Occipital lobe (tissue), 3 donors: ENCODE measurements at places on chromosomes 7 and 10. TPM values are rescaled to one million over a fixed set of nuclear protein-coding genes. Genes with fewer than 3 reads are reported as not detected.

Gene CLEC5A
- not detected for total RNA-seq

Gene TUBB8
- not detected for total RNA-seq

Gene PDSS1
- 22.3 TPM for total RNA-seq

Gene EN2
- not detected for total RNA-seq

Gene C10orf105
- under 0.01 TPM for total RNA-seq

Gene GTF2I
- 229 TPM for total RNA-seq

Gene EEPD1
- total RNA-seq: 27.8 TPM

Gene MBL2
- not detected for total RNA-seq

Gene CUZD1
- total RNA-seq: 0.31 TPM

Gene SMURF1
- total RNA-seq: 24.6 TPM

Gene SYNPO2L
- not detected for total RNA-seq

Gene HECW1
- 54.7 TPM for total RNA-seq

Gene OR2A5
- total RNA-seq: not detected

Gene CDNF
- total RNA-seq: 1.4 TPM

Gene SLC16A9
- total RNA-seq: 11.4 TPM

Gene NAT16
- 1.2 TPM for total RNA-seq

Gene ASAH2
- 1.7 TPM for total RNA-seq

Gene CALML5
- total RNA-seq: not detected

Gene FAM24B
- total RNA-seq: 3.9 TPM

Gene SEMA4G
- 8.0 TPM for total RNA-seq

Gene KCNIP2
- total RNA-seq: 6.9 TPM

Gene TBXAS1
- total RNA-seq: 3.4 TPM

Gene MRPS24
- 21.8 TPM for total RNA-seq

Gene PTPRZ1
- 250 TPM for total RNA-seq

Gene DEPP1
- total RNA-seq: 3.1 TPM

Gene CLCN1
- under 0.01 TPM for total RNA-seq

Gene ASIC3
- 0.62 TPM for total RNA-seq

Gene TAS2R38
- total RNA-seq: not detected

Gene OPN1SW
- not detected for total RNA-seq

Gene NODAL
- total RNA-seq: 2.2 TPM
